ENCODE measurements at places on chromosomes 12 and 14.

GRCh38 chr12:29581631-29582030 is 84.1 kb upstream of the OVCH1 start:
- DNase-seq, result peak; percentile 65

GRCh38 chr12:108640802-108641445 is 7.2 kb upstream of the SELPLG start:
- no peak for DNase-seq

DNA sequence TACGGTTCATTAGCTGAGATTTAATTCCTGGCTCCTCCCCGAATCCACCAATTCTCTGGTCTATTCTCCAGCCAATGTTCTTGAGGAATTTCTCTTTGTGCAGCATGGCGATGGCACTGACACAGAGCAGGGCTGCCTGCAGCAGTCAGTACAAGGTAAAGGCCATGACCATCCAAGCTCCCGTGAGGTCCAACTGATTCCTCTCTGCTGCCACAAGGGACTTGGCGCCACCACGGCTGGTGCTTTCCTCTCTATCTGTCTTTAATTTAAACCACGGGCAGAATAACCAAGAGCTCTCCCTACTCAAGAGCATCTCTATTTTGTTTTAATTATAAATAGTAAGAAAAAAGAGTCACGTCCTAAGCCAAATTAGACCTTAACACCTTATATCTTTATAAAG is 12.1 kb downstream of the TMEM116 start:
- no peak for DNase-seq

GRCh38 chr12:130961921-130962451 is 8.3 kb downstream of the ADGRD1 start:
- DNase-seq, result no peak

DNA sequence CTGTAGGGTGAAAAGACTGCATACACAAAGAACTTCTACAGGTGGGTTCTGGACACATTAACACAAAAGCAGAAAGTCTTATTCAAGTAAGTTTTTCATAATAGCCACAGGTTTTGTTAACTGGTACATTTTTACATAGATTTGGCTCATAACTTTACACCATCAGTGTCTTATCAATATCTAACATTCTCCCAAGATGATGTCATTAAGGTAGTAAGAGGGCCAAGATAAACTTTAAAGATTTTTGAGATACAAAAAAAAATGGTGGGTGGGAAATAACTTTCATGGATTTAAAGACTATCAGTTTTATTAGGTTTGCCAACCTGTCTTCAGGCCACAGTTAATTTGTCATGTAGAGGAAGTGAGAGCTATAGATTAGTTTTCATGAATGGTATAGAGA is 1.7 kb downstream of the SUPT16H start:
- no peak for DNase-seq

DNA sequence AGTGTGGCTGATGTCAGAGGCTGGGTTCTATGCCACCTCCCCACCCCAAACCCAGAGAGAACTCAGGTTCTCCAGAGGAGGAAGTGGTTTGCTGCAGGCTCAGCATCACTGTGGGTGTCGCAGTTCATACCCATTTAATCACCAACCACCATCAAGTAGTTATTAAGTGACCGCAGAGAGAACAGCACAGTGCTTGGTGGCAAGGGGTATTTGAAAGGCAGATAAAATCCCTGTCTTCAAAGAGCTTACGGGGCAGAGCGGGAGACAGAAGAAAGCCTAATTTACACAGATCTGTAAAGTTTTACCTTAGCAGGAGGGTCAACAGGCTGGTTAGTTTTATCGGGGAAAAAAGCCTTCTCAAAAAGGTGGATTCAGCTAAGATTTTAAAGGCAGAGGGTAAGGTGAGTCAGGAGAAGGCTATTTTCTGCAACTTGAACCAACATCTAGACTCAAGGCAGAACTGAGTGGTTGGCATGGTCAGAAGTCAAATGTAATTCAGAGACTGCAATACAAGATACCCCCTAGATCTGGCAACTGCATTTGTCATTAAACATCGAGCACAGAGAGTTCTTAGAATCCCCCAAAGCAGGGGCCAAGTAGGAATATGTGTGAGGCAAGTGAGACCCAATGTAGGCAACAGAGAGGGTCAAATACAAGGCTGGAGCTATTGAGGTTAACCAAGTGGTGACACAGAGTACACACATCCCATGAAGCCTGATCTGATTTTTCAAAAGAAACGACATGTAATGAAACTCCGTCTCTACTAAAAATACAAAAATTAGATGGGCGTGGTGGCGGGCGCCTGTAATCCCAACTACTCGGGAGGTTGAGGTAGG is 13.2 kb downstream of the PXN start:
- no peak for DNase-seq

GRCh38 chr12:85568395-85569103 is 267.7 kb downstream of the RASSF9 start:
- DNase-seq, result no peak
